Fibroblast of skin of right quadriceps (primary cell): ENCODE measurements at places on chromosomes 3 and 15.

DNA sequence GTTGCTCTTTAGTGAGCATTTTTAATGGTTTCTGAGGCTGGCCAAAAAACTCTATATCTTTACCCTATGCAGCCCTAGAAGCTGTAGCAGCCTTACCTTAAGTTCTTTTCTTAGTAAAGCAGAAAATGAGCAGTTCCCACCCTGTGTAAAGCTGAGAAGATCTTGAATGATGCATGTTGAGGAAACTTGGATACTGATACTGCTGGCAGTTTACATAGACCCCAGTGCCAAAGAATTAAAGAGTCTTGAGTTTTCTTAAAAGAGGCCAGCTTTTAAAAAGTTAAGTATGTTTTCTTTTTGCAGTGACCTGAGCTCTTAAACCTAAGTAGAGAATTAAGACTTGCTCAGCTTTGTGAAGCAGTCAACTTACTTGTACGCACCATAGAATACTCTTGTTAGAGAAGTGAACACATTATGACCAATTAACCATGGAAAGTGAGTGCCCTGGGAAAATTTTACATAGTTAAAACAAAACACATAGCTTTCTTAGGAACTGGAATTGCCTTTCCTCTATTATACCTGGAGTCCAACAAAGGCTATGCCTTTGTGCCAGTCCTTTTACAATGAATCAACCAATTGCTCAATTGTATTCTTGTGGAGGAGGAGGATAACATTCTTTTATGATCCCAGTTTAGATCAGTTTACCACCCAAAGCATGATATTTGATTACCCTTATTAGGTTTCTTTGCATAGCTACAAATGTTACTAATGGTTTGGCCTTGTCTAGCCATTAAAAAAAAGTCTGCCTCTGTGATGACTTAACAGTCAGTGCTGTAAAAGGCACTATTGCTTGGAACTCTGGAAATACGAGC is 28.4 kb downstream of the PLS1 start:
- DNase-seq = no peak

- DNase-seq = peak; percentile 39
Observed at GRCh38 chr3:172629470-172629869, 81.4 kb downstream of the NCEH1 start.

GRCh38 chr3:43201581-43201980 is 84.8 kb upstream of the SNRK start:
- DNase-seq = no peak

GRCh38 chr3:49428752-49429080 is 408 bp downstream of the NICN1 start:
- no peak for DNase-seq

- peak; percentile 8 for DNase-seq
Observed at GRCh38 chr3:183188895-183189462, 26.4 kb upstream of the LAMP3 start.

- peak; percentile 64 for DNase-seq
Observed at GRCh38 chr3:385151-385550, 188.6 kb downstream of the CHL1 start.

DNA sequence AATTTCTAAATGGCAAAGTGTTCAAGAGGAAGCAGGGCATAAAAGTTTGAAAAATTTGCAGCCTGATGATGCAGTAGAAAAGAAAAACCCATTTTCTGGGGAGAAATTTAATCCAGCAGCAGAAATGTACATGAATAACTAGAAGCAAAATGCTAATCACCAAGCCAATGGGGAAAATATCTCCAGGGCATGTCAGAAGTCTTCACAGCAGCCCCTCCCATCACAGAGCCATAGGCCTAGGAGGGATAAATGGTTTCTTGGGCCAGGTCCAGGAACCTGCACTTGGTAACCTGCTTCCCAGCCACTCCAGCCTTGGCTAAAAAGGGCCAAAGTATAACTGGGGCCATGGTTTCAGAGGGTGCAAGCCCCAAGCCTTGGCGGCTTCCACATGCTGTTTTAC is 22.6 kb downstream of the OSTN start:
- no peak for DNase-seq

GRCh38 chr15:74730619-74731316 is 5.4 kb upstream of the CYP1A1 start:
- DNase-seq = no peak

DNA sequence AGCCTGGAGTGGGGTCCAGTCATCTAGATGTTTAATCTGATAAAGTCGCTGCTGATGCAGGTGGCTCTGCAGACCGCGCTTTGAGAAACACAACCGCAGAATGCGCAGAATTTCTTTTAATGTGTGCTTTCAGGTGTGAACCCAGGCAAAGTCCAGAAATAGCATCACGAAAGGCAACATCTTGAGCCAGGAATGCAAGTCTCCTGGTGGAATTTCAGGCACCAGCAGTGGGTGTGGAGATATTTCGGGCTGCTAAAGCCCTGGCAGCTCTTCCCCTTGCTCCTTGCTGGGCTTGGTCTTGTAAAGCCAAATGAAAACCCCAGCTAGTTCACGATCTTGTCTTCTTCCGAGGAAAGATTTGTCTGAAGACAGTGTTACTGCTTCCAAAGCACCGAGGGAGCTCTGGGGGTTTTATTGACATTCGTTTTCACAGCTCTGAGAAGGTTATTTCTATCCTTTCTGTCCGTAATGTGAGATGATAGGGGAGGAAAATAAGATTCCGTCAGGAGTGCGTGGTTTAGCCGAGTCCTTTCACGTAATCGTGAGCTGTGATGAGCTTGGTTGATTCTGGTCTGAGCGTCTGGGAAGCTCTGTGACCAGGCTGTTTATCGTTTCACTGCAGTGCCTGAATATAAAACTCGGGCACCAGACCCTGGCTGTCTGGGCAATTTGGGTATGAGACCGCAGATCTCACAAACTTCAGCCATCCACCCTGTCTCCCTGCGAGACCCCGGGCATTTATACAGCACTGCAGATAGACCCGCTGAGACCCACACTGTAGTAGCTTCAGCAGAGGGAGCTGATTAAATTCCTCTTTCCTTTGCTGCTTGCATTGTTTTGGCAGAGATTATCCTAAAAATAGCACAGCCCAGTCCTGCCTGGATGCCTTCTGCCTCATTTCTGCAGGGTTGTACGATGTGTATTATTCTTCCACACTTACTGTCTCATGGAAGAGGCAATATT is 67.0 kb upstream of the SLC25A26 start:
- peak; percentile 46 for DNase-seq

- DNase-seq = no peak
Observed at GRCh38 chr3:53234130-53234840, 21.5 kb downstream of the TKT start.

- DNase-seq = peak; percentile 44
Observed at GRCh38 chr3:131107637-131108433, 81.2 kb downstream of the NEK11 start.

DNA sequence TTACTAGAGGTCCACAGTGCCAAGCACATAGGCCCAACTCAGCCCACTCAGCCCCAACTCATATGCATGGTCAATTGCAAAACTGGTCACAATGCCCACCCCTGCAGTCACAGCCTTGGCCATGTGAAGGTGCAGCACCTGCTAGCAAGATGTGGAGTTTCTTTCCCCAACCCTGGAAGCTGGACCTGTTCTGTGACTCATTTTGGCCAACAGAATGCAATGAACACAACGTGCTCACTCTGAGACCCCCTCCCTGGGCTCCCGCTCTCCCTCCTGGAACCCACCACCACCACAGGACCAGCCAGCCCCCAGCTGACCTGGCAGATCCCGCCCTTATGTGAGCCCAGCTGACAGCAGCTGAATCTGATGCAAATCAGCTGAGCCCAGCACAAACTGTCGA is 34.4 kb downstream of the ALDH1L1 start:
- DNase-seq = no peak

GRCh38 chr3:99647081-99647480 is 8.7 kb downstream of the COL8A1 start:
- peak; percentile 63 for DNase-seq

- DNase-seq = no peak
Observed at GRCh38 chr3:121592856-121593702, at the start of gene FBXO40. TSS of gene FBXO40 (plus strand) at chr3:121593379. CDS start at chr3:121620576, 27,197 bp downstream.

DNA sequence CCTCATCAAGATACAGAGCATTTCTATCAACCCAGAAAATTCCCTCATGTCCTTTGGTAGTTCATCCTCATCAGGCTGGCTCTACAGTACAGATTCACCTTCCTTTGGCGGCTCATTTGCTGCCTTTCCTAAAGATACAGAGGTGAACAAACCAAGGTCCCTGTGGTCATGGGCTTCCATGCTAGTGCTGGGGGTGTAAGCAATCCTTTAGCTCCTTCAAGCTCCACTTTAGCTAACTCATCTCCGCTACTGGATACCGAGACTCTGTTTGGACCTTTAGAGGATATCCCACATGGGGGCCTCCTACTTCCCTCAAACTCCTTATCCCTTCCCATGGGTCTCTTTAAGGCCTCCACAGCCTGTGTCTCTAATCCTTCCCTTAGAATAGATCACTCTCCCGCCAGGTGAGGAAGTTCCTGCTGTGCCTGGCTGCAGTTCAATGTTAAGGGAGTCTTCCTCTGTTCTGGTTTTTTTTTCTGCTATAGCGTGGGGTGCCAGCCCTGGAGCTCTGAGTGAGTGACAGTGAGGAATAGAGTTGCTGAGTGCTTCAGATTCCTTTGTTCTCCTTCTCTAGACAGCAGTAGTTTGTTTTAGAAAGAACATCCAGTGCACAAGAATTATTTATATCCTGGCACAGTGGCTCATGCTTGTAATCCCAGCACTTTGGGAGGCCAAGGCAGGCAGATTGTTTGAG is 30.7 kb downstream of the CLEC3B start:
- DNase-seq = no peak

DNA sequence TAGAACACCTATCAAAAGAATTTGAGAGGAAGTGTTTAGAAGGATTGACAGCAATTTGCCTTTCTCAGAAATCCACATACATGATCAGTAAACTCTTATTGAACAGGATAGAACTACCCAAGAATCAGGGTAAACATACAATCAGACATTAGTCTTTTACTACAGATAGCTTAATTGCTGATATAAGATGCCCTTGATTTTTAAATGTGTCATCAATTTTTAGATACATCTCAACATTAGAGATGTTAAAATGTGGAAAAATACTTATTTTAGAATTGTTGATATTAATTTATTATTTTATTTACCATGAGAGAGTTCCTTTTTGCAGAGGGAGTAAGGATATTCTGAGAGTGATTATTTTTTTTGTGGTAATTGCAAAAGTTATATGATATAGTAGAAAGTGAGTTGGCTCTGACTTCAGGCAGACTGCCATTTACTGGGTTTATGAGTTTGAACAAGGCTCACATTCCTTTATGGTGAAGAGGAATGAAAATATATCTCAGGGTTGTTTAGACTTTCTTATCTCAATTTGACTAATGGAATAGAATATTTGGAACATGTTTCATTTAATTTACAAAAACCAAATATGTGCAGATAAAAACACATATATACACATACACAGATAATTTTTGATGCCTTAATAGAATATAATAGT is 302.8 kb upstream of the GOLIM4 start:
- DNase-seq = no peak

GRCh38 chr15:40702077-40702476 is 7.1 kb downstream of the RAD51 start:
- DNase-seq = no peak

- DNase-seq = no peak
Observed at GRCh38 chr15:31306426-31307269, 20.0 kb upstream of the KLF13 start.

GRCh38 chr15:75156326-75157215 is 45.1 kb upstream of the C15orf39 start:
- no peak for DNase-seq

GRCh38 chr3:89306540-89306939 is 199.1 kb downstream of the EPHA3 start:
- peak; percentile 47 for DNase-seq
